Astrocyte of the spinal cord (primary cell): ENCODE measurements at places on chromosomes 7 and 10.

GRCh38 chr7:84372155-84372621 lies 177.6 kb upstream of the SEMA3A start:
- DNase-seq, result peak; percentile 95

DNA sequence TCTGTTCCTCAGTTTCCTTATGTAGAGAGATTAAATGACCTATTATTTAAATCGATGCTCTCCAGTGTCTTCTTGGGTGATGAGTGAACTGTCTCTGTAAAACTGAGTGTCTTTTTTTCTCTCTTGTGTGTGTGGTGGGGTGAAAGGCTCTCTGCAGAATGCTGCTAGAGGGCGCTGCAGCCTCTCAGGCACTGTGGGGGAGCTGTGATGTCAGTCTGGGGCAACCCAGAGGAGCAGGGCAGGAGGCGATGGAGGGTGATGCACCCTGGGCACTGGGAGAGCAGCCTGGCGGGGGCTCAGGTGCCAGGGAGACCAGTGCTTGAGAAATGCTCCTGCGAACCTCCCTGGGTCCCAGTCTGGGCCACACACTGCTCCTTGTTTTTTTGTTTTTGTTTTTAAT lies 110.1 kb upstream of the POM121L12 start:
- no peak for DNase-seq

GRCh38 chr7:139955109-139955820 lies 107.5 kb downstream of the PARP12 start:
- no peak for DNase-seq

- DNase-seq, result no peak
Observed at GRCh38 chr10:70579234-70580002, 23.1 kb downstream of the PRF1 start.

GRCh38 chr10:94287336-94287735 lies 75.4 kb downstream of the NOC3L start:
- DNase-seq, result no peak

DNA sequence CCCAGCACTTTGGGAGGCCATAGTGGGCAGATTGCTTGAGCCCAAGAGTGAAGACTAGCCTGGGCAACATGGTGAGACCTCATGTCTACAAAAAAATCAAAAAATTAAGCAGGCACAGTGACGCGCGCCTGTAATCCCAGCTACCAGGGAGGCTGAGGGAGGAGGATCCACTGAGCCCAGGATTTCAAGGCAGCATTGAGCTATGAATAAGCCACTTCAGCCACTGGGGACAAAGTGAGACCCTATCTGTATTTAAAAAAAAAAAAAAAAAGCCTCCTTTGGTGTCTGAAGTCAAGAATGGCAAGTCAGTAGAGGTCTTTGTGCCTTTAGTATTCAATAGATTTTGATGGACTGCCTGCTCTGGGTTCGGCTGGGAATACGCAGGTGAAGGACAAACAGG lies 85.7 kb downstream of the RALA start:
- DNase-seq, result no peak

- DNase-seq, result peak; percentile 8
Observed at GRCh38 chr10:78700413-78700812, 368.4 kb upstream of the ZMIZ1 start.

GRCh38 chr7:112782498-112782897 lies 7.7 kb downstream of the TMEM168 start:
- DNase-seq, result no peak

GRCh38 chr7:41331194-41331593 lies 371.7 kb downstream of the INHBA start:
- no peak for DNase-seq

DNA sequence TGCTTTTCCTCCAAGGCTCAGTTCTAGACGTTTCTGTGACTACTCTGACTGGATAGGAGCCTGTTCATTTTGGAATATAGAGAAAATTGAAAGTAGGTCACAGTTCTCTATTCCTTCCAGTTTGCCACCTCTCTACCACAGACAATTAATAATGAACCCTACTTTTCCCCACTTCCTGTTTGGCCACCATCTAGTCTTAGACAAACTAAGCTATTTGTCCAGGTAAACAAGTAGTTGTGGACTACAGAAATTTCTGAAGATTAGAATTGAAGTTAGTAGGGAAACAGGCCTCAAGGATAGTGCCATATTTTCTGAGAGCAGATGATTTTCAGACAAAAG lies 87.0 kb downstream of the AUTS2 start:
- no peak for DNase-seq
